Stimulated activated CD4-positive, alpha-beta T cell treated with anti-CD3 and anti-CD28 coated beads, Interleukin-1b, Interleukin-23, amount 100 ng/mL, for 1 hour (primary cell): ENCODE measurements at places on chromosomes 16 and 17.
A peak's percentile ranks its signal among the peaks of the same experiment; 100 is the strongest.

DNA sequence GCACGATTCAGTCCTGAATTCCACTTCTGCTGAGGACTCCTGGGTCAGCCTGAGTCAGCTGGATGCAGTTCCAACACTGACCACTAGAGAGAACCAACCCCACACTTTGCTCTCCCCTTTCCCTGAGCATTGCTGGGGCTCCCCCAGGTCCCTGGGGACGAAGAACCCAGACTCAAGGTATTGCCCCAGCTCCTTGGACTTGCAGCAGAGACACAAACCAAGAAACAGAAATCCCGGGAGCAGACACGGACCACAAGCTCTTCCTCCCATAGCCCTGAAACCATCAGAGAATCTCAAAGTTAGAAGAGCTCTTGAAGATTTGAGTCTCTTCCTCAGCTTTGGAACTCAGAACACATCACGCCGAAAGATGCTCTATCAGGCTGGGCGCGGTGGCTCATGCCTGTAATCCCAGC, 678 bp upstream of the GH1 start:
- peak; percentile 48 for DNase-seq

DNA sequence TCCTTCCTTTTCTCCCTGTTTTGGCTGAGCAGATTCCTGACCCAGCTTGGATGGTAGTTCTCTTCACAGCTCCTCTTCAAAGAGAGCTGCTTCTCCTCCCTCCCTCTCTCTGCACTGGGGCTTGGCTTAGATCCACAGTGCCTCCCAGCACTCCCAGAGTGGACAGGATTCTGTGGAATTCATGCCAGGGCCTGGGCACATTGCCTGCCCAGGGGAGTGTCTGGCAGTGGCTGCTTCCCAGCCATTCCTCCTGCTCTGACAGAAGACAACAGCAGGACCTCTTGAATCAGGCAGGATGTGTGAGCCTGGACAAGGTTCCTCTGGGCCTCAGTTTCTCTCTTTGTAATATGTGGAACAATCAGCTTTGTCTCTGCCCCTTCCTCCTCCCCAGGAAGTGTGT, 4.5 kb upstream of the MMP28 start:
- DNase-seq = no peak

DNA sequence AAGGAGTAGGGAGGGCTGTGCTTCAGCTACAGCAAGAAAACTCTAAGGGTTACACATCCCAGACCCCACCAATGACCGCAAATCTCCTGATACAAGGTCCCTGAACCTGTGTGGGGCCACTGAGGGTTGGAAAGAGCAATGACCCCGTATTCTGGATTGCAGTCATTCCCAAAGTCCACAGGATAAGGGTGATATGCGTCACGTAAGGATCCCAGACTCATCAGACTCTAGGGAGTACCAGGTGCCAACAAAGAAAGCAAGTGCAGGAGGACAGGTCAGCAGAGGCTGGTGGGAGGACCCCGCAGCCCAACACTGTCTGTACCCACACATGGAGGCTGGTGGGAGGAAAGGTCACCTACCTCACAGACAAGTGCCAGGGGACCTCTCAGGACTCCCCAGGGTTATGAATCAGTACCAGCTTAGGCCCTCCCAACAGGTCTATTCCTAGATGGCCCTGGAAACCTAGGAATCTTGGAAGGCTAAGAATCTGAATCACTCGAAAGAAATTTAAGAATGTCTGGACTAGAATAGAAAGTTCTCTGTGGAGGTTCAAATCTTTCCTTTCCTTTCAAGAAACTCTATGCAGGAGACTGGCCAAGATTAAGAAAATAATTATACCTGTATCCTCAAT, 16.2 kb downstream of the PITPNA start:
- DNase-seq = no peak

- DNase-seq = no peak
Observed at GRCh38 chr16:85151603-85152413, 39.5 kb upstream of the CIBAR2 start.

GRCh38 chr16:2904922-2905240, 6.8 kb upstream of the FLYWCH1 start:
- DNase-seq = no peak
